ENCODE measurements at places on chromosomes 6 and 20.

- no peak for DNase-seq
Measured at GRCh38 chr20:60800185-60800584, 451.9 kb upstream of the CDH4 start.

DNA sequence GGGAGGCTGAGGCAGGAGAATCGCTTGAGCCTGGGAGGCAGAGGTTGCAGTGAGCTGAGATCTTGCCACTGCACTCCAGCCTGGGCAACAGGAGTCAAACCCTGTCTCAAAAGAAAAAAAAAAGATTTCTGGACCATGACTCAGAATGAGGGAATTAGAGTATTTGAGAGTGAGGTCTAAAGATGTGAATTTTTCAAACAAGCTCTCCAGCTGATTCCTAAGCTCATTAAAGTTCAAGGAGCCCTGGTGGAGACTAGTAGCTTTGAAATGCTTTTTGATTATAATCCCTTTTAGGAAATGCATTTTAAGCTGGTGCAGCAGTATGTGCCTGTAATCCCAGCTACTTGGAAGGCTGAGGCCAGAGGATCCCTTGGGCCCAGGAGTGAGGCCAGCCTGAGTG lies 21.8 kb upstream of the SRF start:
- DNase-seq = no peak

DNA sequence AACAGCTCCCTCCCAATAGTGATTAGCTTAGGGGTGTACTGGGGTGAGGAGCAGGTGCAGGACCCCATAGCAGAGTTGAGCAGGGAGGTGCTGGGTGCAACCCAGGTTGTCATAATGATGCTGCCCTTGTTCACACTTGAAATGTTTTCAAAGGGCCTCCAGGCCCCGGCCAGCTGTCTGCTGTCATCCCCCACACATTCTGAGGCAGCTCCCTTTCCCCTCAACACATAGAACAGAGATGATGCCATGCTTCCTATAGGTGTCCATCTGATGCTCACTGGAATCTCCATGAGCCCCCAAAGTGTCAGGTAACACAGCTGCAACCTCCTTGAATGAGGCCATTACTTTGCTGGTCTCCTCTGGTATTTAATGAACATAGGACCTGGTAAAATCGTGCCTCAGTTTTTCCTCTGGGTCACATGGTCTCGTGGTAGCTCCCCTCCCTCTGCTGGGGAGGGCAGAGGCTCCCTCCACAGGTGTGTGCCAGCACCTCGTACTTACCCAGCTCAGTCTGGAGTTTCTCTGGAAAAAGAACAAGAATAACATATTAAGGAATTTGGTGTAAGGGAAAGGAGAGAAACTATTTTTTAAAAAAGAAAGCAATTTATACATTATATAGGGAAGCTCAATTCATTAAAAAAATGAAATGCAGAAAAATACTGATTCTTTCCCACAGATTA lies 5.6 kb downstream of the BTNL2 start:
- DNase-seq = no peak

DNA sequence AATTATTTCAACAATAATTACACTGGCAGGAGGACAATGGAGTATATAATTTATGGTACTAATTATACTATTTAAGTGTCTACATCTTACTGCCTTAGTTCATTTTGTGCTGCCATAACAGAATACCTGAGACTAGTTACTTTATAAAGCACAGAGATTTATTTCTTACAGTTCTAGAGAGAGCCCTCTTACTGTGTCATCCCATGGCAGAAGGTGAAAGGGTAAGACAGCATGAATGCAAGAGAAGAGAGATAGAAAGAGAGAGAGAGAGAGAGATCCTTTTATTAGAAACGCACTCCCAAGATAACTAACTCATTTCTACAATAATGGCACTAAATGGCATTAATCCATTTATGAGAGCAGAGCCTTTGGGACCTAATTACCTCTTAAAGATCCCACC lies 314.7 kb downstream of the EPM2A start:
- no peak for DNase-seq

Data from dermis blood vessel endothelial cell (primary cell).